RCC 7860 (cell line): ENCODE measurements at places on chromosomes 6 and 20.

DNA sequence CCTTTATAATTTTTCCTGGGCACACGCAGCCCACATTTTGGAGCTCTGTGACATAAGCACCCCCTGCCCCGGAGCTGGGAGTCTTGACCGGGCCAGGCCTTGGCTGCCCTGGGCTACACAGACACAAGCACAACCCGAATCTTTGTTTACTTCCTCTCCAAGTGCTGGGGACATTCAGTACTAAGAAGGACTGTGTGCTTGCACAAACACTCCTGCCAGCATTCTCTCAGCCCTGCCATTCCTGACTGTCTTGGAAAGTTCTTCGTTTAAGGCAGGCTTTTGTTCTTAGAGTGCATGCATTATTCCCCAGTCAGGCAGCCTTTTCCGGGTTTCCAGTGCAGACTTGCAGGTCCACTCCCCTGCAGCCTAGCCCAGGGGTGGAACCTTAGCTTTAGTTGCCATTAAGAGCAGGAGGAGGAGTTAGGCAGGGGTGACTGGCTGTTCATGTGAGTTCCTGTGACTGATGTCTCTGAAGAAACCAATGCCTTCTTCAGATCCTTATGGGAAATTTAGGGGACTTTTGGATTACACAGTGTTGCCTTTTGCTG is 28.6 kb downstream of the FOXO3 start:
- peak; percentile 24 for DNase-seq

DNA sequence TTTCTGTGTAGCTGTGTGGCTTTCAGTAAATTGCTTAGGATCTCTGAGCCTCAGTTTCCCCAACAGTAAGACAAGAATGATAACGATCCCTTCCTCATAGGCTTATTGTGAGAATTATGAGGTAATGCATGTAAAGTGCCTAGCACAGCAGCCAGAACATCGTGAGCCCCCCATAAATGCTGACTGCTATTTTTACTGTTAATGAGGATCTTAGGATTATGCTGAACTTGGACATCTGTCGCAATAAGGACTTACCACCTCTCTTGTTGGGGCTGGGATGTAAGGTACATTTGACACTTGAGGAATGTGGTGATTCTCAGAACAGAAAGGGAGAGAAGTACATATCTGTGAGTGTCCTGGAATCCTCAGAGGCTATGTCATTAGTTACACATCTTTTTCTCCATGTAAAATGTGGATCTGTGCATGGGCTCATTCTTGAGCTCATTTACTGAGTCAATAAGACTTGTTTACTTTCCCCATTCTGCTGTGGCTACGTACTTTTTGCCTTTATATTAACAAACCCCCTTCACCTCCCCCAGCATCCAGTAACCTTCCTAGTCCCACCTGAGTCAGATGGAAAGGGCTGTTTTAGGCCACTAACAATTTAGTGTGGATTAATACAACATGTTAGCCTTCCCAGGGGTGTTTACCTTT is 64.4 kb upstream of the PLEKHG1 start:
- no peak for DNase-seq

DNA sequence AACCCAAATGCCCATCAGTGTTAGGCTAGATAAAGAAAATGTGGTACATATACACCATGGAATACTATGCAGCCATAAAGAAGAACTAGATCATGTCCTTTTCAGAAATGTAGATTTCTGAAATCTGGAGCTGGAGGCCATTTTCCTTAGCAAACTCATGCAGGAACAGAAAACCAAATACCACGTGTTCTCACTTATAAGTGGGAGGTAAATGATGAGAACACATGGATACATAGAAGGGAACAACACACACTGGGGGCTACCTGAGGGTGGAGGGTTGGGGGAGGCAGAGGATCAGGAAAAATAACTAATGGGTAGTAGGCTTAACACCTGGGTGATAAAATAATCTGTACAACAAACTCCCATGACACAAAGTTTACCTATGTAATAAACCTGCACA is 188.9 kb upstream of the PRND start:
- no peak for DNase-seq

DNA sequence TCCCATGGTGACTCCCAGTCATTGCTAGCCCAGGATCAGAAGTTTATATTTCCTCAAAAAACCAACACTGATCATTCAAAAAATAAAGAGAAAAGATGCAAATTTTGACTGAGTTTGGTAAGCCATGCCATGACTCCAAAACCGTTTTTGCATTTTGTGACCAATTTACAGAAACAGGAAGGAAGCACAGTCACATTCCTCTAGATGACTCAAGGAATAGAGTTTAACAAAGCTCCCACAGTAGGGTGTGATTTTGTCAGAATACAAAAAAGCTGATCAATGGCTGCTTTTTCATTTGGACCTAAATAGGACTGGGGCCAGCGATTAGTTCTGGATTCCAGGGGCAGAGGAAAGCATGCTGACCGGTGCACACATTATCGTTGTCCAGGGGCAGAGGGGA is 179.4 kb upstream of the AFDN start:
- DNase-seq = no peak

DNA sequence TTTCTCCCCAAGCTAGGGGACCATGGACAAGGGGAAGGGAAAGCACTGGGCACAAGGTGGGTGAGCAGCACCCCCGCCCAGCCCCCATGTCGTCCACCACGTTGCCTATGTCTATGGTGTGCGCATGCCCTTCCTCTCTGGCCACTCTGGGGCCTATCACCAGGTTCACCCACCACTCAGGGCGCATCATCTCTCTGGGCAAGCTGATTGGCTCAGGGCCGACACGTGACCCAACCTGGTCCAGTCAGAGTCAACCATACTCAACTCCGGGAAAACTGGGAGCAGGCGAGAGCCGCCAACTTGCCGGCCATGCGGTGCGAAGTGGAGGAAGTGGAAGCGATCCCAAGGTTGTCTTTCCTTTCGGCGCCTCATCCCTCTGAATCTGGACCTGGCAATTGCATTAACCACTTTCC is 25.9 kb downstream of the ACSS1 start:
- DNase-seq = no peak

DNA sequence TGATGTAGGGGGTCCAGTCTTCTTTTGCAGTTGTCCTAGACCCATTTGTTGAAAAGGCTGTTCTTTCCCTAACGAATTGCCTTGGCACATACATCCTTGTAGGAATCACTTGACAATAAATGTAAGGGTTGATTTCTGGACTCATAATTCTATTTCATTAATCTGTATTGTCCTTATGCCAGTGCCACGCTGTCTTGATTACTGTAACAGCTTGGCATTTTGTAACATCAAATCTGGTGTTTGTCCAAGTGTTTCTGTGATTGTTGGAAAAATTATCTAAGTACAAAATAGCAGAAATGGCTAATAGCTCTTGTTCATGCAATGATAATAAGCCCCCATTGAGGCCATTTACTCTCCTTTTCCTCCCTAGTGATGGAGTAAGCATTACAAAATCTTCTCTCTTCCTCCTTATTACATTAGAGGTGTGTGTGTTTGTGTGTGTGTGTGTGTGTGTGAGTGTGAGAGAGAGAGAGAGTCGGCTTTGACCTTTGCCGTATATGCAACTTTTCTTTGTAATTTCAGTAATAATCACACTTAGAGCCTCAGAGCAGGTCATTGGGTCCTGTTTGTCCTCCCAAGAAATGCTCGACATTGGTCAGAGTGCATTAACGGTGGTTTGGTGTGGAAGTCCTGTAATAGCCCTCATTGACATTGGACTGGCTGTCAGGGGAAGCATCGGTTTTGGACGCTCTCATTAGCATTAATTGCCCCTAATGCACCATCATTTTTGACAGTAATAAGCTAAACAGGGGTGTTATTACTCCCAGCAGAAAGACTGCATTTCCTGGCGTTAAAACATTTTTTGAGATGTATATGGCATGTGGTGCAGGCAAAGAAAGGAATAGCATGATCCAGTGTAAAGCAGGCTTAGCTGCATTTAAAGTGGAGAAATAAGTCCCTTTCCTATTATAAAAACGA is 40.7 kb upstream of the MROH8 start:
- no peak for DNase-seq

DNA sequence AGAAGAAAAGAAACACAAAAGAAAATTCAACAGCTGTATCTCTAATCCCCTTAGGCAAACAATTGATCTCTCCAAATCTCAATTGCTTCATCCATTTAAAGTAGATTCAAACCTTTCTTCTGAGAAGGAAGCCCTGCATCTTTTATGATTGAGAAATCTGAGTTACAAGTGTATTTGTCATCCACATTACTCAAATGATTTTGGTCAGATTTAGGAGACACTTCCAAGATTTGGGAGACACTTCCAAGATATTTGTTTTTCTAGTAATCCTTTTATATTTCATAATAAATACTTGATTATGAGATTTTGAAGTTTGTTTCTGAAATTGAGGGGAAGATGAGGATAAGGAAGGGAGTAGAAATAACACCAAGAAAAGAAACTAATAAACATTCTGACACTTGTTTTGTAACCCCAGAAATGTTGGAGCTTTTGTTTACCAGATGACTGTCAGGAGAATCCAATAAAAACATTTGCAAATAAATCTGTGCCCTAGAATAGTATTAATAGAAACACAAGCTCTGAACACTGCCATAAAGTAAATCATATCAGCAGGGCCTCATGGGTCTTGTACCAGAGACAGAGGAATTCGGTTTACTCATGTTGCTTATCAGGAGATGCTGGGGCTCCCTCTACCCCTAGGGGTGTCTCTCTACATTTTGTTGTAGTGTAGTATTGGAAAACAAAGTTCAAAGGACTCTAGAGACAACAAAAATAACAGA is 314.3 kb upstream of the NT5E start:
- no peak for DNase-seq

- peak; percentile 42 for DNase-seq
These were observed 167.4 kb downstream of the SASH1 start for GRCh38 chr6:148509800-148510581.

- DNase-seq = no peak
These were observed 71.9 kb upstream of the NHSL1 start for GRCh38 chr6:138571181-138571580.

DNA sequence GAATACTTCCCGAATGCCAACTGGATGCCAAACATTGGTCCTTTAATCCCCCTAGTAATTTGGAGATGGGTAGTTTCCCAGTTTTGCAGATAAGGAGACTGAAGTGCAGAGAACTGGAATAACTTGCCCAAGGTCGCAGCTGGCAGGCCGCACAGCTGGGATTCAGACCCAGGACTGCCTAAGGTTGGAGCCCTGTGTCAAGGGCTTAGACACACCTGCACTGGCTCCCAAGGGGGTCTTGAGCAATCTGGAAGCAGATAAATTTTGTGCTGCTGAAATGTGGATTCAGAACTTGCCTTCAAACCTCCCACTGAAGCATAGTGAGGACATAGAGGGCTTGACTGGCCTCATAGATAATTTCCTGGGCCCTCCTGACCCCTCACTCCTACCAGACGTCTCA is 30.5 kb downstream of the FOXP4 start:
- no peak for DNase-seq

DNA sequence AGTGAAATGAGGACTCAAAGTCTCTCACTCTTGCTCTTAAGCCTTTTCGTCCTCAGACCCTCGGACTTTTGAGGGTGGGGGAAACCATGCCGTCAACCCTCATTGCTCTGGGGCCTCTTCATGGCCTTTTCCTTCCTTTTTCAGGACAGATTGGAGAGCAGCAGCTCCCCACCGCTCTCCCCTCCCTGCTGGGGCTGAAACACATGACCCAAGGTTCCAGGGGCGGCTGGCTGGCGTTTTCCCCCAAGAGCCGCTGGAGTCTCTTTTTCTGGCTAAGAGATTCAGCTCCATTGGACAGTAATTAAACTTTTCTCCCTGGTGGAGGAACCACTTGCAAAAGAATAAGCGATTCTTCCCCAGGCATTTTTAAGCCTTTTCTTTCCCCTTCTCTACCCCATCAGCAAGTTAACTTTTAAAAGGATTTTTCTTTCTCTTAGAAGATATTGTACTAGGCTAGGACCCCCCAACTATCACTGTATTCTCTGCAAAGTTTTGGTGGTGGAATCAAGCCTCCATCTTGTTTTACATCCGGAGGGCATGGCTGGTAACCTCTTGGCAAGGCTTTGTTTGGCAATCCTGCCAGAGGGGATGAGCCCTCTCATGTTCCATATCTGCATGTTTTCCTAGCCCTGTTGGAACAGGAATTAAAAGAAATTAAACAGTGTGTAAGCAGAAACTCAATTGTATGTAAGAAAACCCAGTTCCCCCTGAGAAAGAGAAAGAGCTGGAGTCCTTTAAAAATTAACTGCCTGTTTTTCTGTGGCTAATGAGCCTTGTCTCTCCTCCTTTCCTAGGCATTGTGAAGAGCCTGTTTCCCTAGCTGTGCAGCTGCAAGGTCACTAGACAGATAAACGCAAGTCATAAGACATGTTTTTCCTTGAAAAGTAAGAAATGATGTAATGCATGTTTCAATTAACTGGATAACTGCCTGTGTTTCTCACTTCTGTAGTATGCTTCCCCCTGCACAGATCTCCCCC is 100.8 kb upstream of the GPR6 start:
- DNase-seq = no peak

DNA sequence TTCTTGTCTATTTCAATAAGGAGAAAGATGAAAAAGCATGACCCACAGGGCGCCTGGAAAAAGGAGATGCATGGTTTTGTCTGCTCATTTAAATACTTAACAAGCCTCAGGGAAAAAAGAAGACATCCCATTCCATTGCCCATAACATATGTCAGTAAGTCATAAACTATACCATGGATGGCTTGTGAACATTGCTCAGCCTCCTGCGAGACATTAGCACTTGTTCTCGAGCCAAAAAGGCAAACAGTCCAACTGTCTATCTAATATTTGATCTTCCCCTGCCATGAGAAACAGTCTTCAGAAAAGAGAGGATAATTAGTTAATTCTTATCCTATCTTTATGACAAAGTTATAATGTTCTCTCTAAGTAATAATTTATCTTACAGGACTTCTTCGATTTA is 527.4 kb downstream of the HACE1 start:
- no peak for DNase-seq

- no peak for DNase-seq
These were observed 644 bp downstream of the OARD1 start for GRCh38 chr6:41071501-41071922.

- no peak for DNase-seq
These were observed 567.3 kb upstream of the BTBD3 start for GRCh38 chr20:11350126-11351005.
